ENCODE measurements at places on chromosomes 5 and 9.

GRCh38 chr9:135596211-135596610, 34.7 kb downstream of the PAEP start:
- DNase-seq = no peak

- DNase-seq = no peak
These were observed 1.4 kb downstream of the DAB2 start for GRCh38 chr5:39423331-39423751.

DNA sequence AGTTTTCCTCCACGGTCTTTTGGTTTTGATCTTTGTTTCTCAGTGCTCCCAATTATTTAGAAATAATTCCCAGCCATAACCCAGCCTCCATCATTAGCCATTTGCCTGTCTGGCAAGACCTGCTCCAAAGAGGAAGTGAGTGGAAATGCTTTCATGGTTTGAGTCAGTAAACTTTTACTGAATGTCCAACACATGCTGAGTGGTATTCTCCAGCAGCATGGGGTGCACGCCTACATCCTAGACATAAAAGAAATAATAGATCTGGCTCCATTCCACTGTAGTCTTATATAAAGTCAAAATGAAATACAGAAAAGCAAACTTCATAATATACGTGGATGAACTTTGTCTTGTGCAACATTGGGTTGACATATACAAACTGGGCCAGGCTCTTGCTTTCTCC, 757.2 kb downstream of the TLE1 start:
- no peak for DNase-seq

GRCh38 chr9:99264070-99264680, 42.1 kb downstream of the SEC61B start:
- no peak for DNase-seq

- no peak for DNase-seq
These were observed 2.0 kb upstream of the NSD1 start for GRCh38 chr5:177131352-177132135.

DNA sequence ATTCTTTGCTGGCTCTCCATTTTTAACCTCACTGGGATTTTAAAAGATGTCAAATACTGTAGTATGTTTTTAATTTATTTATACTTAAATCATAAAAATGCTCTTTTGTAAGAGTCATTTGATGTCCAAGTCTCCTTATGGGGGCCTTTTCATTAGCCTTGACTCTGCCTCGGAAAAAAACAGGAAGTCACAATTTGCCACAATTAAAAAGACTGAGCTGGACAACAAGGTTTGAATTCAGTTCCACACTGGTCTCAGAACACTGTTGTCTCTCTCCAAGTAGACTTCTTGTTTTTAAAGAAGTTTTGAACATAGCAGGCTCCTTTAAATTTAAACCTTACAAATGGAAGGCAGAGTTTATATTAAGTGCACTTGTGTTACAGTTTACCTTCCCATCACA, 444.2 kb downstream of the ACTL7B start:
- DNase-seq = no peak

DNA sequence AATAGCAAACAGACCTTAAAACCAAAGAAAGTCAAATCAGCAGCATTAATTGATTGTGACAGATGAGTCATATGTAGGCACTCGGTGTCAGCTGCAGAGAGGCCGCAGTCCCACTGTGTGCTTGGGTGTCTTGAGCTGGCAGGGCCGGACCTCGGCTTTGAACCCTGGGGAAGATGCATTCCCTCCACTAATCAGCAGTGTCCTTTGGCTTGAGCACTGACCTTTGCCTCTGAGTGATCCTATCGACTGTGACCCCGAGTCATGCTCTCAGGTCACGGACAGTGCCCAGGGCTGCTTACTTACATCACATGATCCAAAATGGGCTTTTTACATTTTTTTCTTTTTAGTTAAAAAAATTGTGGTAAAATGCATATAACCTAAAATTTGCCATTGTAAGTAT, 188.7 kb downstream of the GADD45G start:
- no peak for DNase-seq

GRCh38 chr9:82763656-82764055, 299.3 kb downstream of the RASEF start:
- DNase-seq = no peak

DNA sequence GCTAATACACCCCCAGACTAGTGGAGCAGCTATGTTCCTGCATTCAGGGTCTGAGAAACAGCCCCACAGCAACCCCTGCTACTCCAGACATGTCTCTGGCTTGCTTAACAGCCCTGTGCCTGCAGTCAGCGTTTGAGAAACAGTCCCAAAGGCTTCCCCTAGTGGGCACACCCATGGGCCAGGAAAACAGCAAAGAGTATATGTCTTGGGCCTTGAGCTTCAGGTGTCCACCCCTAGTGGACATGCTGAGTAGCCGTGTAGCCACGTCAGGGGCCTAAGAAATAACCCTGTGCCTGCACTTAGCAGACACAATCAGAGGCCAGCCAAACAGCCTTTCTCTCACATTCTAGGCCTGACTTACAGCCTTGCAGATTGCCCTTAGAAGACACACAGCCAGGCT, 698.6 kb downstream of the PTPRD start:
- DNase-seq = no peak

- DNase-seq = no peak
These were observed 6.7 kb upstream of the TMEM141 start for GRCh38 chr9:136784249-136784996.

- DNase-seq = peak; percentile 64
These were observed 40.2 kb downstream of the NAIF1 start for GRCh38 chr9:128026773-128027541.

DNA sequence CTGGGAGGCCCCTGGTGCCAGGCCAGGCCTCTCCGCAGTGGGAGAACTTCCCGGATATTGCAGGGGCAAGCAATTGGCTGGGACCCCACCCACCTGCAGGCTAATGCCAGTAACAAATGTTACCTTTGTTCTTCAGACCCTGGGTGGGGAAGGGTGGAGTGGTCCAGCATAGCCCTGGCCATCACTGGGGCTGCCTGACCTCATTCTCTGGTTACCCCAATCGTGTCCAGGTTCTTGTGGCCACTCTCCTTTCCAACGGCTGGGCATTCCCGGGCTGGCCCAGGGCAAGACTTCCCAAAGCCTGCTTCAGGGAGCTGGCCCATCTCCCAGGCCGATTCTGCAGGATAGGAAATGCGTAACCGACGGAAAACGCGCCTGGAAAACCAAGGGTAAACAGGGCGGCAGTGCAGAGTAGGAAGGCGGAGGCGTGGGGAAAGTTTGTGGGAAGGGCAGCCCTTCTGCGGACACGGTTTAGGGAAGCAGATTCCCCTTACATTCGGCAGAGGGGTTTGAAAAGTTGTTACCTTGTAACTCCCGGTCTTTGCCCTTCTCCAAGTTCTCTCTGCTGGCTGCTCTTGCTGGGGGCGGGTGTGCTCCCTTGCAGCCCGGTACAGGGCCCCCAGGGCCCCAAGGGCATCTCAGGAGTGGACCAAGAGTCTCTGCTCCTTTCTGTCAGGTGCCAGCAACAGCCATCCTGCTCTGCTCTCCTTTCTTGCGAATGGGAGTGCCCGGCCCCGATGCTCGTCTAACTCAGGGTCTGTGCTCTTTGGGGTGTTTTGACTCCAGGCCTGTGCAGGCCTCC, 3.5 kb downstream of the NRARP start:
- no peak for DNase-seq

DNA sequence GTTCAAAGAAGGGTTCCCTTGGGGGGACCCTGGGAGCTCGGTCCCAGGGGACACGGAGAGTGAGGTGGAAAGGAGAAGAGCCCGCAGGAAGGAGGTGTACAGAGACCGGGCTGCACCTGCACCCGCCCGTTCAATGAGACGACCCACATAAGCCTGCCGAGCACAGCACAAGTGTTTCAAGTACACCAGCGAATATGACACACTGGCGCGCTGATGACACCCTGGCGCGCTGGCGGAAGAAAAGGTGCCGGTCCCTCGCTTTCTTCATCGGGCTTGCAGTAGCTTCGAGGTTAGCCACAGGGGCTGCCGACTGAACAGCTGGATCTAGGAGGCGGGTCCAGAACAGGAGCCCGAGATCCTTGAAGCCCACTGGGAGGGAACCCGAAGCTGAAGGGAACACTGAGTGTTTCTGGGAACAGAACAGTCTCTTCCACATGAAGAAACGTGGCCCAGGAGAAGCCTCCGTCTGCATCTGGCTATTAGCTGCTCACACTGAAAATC, 1.4 kb downstream of the TBC1D9B start:
- no peak for DNase-seq

GRCh38 chr5:126831156-126831555, 54.2 kb downstream of the LMNB1 start:
- no peak for DNase-seq

- no peak for DNase-seq
These were observed 6.8 kb downstream of the MACROH2A1 start for GRCh38 chr5:135392256-135392655.

DNA sequence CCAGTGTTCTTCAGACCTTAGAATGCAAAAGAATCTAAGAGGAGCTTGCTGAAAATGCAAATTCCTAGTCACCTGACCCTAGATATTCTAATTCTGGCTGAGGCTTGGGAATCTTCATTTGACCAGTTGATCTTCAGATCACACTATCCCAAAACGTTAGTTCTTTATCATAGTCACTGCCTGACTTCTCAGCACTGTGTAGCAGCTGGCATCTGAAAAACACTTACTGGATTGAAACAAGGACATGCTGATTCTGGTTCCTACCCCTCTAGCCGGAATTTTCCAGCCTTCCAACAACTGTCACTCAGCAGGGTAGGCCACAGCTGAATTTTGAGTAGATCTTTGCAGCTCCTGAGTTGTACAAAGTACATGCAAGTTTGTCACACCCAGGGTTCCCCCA, 72.2 kb downstream of the EBF1 start:
- no peak for DNase-seq

DNA sequence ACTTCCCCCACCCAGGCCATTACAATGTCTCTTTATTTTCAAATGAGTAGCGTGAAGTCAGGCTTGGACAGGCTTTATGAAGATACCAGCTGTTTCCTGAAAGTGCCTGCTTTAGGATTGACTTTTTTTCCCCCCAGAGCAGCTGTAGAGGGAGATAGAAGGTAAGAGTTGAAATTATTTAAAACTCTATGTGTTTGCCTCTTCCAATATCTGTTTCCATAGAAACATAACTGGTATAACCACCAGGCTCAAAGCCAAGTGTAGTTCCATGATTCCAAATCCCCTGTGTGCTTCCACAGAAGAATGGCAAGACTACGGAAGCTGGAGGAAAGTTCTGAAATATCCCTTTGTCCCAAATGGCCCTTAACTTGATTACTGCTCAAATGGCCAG, 87.4 kb upstream of the TBC1D2 start:
- DNase-seq = no peak

DNA sequence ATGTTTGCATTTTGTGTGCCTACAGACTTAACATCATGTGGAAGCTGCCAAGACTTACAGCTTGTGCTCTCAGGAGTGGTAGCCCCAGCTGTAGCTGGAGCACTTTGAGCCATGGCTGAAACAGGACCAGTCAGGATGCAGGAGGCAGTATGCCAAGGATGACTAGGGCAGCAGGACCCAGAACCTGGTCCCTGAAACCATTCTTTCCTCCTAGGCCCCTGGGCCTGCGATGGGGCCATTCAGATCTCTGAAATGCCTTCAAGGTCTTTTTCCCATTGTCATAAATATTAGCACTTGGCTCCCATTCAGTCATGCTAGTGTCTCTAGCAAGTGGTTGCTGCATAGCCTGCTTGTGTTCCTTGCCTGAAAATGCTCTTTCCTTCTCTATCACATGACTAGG, 29.6 kb upstream of the VLDLR start:
- DNase-seq = no peak

- no peak for DNase-seq
These were observed 110.5 kb upstream of the KLF4 start for GRCh38 chr9:107600060-107600573.

DNA sequence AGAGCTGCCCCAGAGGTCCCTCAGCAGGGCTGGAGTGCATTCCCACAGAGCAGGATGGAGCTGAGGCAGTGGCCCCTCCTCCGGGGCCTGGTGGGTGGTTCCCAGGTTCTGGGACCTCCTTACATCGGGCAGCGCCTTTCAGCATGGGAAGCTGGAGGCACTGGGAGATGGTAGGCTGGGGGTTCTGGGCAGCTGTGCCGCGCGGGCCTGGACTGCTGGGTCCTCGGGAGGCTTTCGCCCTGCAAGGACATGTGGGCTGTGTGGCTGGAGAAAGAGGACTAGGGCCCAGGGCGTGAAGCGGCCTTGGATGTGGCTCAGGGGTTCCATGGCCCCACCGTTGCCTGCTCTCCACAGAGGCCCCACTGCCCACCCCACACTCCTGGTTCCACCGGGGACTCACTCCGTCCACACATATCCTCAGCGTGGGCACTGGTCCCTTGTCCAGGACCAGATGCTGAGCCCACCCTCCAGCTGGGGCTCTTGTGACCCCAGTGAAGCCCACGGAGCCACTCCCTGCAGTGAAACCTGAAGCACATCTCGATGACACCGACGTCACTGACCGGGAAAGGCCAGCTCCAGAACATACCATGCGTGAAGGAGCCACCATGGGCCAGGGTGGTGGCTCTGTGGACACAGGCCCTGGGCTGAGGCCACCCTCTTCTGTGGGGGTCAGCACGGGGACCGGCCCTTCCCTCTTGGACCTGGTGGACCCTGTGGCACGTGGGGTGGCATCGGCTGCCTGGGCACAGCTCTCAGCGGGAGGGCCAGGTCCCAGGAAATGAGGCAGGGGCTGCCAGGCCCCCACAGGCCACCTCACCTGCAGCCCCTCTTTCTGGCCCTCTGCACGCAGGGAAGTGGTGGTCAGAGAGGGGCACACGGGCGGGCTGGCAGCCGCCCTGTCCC, 31.5 kb upstream of the NKD2 start:
- DNase-seq = no peak

GRCh38 chr5:150146862-150147601, 8.6 kb downstream of the PDGFRB start:
- DNase-seq = no peak

- no peak for DNase-seq
These were observed 30.0 kb downstream of the TRIP13 start for GRCh38 chr5:922436-923280.

DNA sequence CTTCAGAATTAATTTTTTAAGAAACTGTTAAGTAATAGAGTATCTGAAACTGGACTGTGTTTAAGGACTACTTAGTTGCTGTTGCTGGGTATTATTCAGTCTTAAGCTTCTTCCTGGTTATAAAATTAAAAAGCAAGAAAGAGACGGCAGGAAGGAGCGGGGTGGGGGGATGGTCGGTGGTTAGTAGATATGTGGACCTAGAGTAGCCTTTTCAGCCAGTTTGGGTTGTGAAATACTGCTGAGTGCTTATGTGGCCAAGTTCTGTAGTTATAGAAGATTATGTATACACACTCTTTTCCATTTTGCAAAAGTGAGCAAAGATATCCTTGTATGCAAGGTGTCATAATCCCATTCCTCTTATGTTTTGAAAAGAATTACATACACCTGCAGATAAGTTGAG, 28.5 kb downstream of the TRIO start:
- no peak for DNase-seq

GRCh38 chr5:32848681-32849080, 137.6 kb downstream of the NPR3 start:
- no peak for DNase-seq
